ENCODE measurements at places on chromosomes 12 and 14.

GRCh38 chr12:219891-220352 is 6.0 kb upstream of the SLC6A12 start:
- peak; percentile 43 for DNase-seq

DNA sequence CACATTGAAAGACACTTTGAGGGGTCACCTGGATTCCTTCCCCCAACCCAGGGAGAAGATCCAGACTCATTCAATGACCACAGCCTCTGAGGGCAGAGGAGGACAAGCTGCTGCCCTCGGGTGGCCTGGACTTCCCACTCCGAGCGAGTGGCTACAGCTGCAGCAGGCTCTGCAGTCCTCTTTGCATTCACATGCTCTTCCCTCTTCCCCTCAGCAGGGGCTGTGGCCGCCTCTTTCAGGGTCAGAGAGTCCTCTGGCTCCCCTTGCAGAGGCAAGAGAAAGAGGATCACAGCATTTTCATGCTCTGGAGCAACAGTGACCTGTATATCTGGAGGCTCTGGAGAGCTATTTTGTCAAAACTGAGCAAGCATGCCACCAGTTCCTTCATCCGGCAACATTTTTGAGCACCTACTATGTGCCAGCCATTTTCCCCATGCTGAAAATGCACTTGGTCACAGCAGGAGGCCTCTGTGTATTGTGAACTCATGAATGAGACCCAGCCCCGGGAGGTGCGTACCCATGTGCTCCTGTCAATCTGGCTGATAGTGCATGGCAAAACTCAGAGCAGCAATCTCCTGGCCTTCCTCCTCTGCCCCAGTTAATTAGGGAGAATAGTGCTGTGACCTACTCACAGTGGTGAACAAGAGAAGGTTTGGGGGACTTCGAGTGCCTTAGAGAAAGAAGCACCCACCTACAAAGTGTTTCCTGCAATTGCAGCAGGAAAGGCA is 42.9 kb upstream of the KCNA5 start:
- DNase-seq, result no peak

- no peak for DNase-seq
Observed at GRCh38 chr12:40980427-40980961, 207.6 kb upstream of the PDZRN4 start.

- no peak for DNase-seq
Observed at GRCh38 chr12:89821896-89822295, 113.3 kb upstream of the ATP2B1 start.

DNA sequence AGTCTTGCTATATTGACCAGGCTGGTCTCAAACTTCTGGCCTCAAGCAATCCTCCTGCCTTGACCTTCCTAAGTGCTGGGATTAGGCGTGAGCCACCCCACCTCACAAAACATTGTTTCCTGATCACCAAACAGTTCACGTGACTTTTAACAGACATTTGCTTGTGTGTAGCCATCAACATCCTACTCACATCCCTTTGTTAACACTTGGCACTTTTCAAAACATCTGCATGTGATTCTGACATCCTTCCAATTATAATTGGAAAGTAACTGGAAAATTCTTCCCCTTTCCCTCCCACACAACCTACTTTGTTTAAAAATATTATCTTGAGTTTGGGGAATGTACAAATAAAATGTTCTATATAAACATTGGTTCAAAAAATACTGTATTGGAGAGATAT is 317.9 kb downstream of the PCNX1 start:
- DNase-seq, result no peak

- DNase-seq, result no peak
Observed at GRCh38 chr14:91956616-91957015, 9.1 kb upstream of the FBLN5 start.

- DNase-seq, result no peak
Observed at GRCh38 chr14:50814161-50814560, 16.8 kb downstream of the NIN start.

DNA sequence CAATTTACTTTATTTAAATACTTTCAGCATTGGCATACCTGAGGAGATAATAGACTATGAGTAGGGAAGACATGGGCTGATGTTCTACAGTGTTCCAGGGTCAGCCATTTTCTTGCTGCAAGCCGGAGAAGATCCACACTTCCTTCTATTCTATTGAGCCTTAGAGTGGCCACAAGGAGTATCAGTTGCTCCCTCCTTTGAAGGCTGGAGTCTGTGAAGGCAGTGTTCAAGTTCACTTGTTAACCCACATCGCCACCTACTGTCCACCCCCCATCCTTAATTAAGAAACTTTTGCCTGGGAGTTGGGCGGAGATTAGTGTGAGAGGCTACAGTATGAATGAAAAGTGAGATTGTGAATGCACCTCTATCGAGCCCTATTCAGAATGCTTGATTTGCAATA is 666.6 kb downstream of the NRXN3 start:
- DNase-seq, result no peak

DNA sequence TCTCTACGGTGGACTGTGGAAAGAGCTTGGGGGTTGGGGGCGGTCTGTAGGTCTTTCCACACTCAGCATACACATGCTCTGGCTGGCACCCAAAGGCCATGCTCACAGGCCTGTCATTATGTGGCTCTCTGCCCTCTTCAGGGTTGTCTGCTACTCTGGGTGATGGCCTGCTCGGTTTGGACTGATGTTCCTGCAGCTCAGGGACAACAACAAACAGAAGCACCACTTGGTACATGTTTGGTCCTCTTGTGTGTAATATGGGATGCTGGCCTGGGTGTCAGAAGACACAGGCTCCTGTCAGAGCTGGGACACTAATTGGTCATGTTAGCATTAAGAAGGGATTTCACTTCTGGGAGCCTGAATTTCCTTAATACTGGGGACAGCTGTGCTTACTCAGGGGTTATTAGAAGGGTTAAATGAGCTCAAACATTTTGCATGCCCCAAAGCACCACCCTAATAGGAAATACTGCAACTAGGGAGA is 32.7 kb upstream of the SELPLG start:
- no peak for DNase-seq

DNA sequence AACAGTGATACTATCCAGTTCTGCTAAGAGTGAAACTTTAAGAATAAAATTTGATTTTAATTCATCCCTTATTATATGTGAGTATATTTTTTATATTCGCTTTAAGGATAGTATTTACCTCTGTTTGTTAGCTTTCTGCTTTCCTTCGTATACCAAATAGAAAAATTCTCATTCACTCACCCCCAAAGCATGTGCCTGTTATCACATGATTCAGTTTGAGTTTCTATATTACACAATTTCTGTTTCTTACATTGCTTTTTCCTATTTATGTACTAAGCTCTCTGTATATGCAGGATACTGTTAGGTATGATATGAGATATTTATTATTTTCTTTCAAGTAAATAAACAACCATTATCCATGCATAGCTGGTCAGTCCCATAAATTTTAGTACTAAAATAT is 275.2 kb downstream of the FBXL14 start:
- DNase-seq, result no peak

- DNase-seq, result no peak
Observed at GRCh38 chr14:52272375-52272774, 4.9 kb downstream of the PTGDR start.

DNA sequence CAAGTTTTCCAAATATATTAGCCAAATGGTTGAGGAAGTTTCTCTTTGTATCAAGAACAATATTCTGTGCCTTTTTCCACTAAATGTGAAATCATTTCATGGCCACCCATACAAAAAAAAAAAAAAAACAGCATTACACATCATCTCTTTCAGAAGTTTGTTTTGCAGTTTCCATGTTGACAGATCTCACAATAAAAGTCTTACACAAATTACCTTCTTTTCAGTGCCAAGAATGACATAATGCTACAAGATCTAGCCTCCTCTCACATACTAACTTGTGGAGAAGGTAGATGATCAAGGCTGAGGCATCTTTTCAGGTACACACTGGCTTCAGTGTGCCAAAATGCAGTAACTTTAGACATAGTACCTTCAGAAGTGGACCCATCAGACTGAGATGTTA is 35.3 kb downstream of the PRKD1 start:
- DNase-seq, result no peak

GRCh38 chr14:28576523-28576922 is 190.1 kb upstream of the FOXG1 start:
- no peak for DNase-seq

DNA sequence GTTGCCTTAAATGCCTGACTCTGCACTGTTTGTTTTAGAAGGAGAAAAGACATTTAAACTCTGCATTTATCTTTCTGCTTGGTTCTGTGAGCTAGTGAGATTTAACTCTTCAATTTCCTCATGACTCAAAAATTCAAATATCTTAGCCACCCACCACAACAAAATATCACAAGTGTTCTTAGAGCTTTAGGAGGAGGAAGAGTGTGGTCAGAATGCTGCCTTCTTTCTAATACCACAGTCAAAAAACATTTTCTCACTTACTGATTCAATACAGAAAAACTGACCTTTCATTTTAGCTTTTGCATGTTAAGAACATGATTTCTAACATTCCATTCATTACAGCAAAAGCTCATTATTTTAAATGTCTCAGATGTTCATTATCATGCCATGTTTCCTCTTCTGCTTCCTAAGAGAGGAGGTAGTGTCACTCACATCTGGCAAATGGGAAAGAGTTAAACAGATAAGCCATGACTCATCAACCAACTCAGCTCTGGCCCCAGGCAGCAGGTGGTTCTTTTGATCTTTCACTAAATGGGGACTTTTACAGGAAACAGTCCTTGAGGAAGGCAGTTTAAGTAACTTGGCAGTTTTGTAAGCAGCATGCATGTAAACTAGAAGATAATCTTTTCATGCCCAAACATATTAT is 56.4 kb upstream of the RNU6-8 start:
- no peak for DNase-seq

DNA sequence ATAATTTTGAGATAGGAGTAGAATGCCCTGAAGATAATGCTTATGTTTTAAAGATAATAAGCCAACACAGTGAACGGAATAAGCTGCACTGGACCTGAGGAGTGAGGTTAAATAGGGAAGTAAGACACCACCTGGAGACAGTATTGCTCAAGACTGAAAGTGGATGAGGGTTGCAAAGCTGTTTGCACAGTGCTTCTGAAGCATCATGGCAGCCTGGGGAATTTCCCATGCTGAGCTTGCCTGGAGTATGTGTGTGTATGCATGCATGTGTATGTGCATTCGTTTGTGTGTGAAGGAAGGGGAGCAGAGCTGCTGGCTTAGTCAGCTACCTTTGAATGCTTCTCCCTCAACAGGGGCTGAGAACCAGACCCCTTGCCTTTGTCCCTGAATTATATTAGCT is 35.8 kb downstream of the BHLHE41 start:
- no peak for DNase-seq

DNA sequence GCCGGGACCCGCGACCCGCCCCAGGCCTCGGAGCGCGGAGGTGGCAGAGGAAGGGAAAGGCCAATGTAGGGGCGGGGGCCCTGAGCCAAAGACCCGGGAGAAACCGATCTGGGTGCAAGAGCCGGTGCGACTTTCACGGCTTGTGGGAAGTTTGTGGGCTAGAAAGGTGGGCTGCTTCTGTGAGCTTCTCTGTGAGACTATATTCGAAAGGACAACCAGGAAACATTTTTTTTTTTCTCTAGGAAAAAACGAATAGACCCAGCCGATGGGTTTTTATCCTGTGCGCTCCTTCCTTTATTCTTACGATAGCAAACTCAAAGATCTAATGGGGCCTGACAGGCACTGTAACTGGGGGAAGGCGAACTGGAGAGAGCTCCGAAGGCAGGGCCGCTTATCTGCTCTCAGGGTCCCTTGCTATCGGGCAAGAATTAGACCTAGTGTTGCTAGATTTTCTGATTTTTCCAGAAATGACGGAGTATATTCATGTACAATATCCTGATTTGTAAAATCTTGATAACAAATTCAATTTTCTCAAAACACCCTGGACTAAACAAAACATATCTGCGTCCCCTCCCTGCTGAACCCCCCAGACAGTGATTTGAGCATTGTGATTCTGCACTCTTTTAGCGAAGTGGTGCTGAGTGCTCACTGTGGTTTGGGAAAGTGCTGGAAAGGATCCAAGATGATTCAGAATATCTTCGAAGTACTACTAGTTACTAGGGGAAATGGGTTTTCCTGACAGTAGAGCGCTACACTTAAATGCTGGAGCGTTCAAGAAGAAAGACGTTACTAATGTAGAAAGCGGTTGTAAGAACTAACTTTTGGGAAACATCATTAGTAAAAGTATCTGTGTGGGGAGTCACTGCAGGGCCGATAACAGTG is 563 bp upstream of the STXBP6 start:
- no peak for DNase-seq

DNA sequence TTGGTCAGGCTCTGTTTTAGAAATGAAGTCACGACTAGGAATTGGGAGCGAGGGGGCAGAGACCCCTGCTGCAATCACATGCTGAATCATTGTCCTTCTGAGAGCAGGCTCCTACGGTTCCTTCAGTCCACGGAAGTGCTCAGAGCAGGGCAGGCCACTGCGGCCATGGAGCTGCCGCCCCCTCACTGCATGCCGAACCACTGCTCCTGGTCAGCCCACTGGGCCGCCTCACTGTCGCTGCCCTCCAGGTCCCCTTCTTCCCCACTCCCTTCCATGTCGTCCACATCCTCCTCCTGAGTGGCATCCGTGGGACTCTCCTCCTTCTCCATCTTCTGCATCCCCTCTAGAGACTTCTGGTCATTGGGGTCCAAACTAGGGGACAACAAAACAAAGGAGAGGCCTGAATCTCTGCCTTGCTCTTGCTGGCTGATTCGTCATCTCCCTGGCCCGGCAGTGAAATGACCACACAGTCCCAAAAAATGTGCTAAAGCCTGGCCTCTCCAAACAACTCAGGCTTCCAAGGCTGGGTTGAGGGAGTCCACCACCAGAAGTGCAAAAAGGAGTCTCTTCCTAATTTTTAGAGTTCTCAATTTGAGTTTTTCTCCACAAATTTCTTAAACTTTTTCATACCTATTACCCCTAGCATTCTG is 29.4 kb downstream of the ANAPC7 start:
- no peak for DNase-seq

GRCh38 chr12:56040963-56041551 is 661 bp upstream of the RPS26 start:
- no peak for DNase-seq

GRCh38 chr12:45304514-45305178 is 88.8 kb downstream of the ANO6 start:
- DNase-seq, result no peak

GRCh38 chr12:127419111-127419510 is 847.9 kb upstream of the TMEM132C start:
- DNase-seq, result no peak

GRCh38 chr12:42780671-42781070 is 191.1 kb upstream of the PRICKLE1 start:
- DNase-seq, result no peak

DNA sequence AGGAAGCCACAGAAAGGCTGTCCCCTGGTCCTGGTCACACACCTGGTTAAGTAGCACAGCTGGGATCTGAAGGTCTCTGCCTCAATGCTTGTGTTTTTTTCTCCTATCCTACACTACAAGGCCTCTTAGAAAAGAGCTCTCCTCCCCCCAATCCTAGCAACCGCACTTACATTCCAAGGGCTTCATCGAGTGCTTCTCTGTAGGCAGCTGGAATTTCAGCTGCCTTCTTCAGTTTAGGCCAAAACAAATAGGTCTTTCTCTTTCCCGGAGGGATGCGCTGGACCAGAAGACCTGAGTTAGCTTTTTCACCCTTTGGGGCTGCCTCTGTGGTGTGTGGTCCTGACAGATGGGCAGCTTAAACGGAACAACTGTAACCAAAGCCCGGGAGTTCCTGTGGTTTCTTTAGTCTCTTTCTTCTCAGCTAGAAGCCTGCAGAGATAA is 109.7 kb downstream of the GPATCH2L start:
- no peak for DNase-seq

- DNase-seq, result peak; percentile 63
Observed at GRCh38 chr12:989751-990660, 1.0 kb upstream of the ERC1 start.

GRCh38 chr12:33944703-33945437 is 77.4 kb upstream of the ALG10 start:
- no peak for DNase-seq
